ENCODE measurements at places on chromosomes 2 and 18.

GRCh38 chr2:64699712-64700111 lies 46.0 kb upstream of the SERTAD2 start:
- DNase-seq, result no peak

DNA sequence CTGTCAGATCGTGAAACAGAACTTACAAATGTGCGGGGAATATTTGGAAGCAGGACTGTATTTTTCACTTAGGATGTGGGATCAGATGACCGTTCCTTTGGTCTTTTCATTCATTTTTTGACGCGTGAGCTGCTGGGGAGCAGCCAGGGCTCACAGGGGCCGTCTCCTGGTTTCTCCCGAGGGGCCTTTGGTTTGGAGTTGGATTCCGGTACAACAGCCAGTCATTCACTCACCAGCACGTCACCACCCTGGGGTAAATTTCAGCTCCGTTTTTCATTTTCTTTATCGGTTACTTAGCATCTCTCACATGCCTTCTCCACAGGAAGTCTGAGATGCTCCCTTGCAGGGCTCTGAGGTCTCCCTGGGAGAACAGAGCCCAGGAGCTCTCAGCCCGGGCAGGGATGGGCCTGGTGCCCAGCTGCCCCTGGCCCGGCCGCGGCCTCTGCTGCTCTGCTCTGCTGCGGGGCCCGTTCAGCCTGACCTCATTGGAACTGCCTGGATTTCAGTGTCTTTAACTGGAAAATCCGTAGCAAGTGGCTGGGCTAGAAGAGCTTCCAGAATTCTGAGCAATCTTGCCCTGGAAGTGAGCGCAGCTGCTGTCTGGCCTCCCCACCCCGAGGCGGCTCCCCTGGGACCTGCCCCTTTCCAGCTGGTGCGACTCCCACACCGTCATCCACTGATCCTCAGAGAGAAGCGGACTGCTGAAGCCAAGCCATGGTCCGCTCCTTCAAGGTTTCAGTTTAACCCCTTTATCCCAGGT lies 335.6 kb downstream of the EIPR1 start:
- no peak for DNase-seq

GRCh38 chr18:61286867-61287266 lies 46.4 kb upstream of the CDH20 start:
- DNase-seq, result no peak

DNA sequence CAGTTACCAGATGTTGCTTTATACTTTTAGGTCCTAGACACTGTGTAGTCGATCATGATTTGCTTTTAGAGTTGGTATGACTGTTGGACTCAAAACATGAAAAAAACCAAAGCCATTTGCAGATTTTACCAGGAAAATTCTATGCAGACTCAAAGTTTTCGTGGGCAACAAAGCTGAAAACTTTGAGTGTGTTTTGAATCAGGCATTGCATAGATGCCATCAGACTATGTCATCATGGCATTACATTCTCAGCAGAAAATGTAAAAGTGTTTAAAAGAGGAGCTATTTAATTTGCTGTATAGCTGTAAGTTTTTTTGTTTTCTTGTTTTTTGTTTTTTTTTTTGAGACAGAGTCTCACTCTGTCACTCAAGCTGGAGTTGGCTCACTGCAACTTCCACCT lies 43.5 kb upstream of the ELAC1 start:
- DNase-seq, result no peak

Data from activated effector memory CD4-positive, alpha-beta T cell treated with Interleukin-2 at 50 U/mL for 16 hours (primary cell).